ENCODE measurements at places on chromosomes 6 and 20.

DNA sequence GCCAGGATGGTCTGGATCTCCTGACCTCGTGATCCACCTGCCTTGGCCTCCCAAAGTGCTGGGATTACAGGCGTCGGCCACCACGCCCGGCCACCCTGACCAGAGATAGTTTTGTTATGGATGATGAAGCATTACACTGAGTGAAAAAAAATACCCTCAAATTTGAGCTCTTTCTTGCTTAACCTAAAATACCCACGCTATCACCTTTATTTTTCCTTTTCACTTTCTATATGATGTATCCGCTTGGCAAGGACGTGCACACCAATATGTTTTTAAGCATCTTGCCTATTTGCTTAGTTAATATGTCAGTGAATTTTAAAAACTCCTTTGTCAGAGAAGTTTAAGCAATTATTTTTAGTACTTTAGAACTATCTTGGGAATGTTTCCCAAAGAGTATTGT lies 150.4 kb downstream of the INSM1 start:
- no peak for DNase-seq

DNA sequence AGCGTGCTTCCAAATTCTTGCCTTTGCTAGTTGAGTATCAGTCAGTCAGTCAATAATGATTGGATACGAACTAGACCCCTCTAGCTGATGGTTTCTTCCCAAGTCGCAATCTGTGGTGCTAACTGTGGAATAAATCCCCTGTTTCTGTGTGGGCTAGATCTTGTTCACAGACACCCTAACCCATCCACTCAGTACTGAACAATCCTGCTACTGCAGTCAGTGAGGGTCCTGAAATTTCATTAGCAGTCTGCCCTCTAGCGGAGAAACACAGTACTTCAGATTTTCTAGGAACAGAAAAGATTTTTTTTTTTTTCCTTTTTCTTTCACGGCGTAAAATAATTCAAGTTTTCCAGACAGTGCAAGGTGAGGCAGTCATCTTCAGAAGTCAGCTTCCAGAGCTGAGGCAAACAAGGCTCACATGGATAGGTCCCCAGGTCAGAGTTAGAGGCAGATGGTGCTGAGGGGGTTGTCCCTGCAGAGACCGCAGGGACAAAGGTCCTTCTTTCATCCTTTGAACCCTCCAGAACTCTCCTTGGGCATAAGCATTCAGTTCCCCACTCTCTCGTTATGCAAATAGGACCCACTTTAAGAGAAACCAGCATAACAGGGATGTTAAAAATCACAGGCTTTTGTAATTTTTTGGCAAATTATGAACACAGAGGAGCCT lies 119.6 kb downstream of the SCML4 start:
- no peak for DNase-seq

GRCh38 chr20:58040447-58041290 lies 187.8 kb downstream of the ANKRD60 start:
- no peak for DNase-seq

DNA sequence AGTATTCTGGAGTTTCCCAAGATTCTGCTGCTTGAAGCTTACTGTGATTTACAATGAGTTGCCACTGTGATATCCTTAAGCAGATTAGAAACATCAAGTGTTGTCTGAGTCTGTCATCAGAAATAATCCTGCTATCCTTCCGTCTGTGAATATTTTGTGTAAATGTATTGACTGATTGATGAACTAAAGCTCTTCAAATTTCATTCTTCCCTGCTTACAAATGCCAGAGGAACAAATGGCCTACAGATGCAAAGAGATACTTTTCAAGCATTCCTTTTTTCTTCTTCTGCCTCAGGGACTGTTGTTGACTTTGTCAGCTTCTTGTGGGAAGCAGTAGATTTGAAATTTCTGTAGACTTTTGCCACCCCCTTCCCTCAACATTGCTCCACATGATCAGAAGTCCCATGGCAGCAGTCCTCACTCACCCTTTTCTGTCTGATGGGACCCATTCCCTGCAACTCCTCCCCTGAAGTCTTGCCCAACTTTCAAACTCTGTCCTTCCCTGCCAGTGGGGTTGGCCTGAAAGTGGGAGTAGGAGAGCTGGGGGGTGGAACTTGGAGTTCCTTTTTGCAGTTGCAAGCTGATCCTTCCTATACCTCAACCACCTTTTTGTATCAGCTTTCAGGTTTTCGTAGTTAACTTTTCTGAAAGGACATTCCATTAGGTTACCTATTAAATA lies 38.5 kb upstream of the MLIP start:
- no peak for DNase-seq

GRCh38 chr20:34564833-34565232 lies 6.3 kb downstream of the MAP1LC3A start:
- no peak for DNase-seq

Measured in AG09309 (cell line).